Heart right ventricle (tissue), 16 donors: ENCODE measurements at places on chromosomes 13 and 19. TPM values are rescaled to one million over a fixed set of nuclear protein-coding genes. Genes with fewer than 3 reads are reported as not detected.

DNA sequence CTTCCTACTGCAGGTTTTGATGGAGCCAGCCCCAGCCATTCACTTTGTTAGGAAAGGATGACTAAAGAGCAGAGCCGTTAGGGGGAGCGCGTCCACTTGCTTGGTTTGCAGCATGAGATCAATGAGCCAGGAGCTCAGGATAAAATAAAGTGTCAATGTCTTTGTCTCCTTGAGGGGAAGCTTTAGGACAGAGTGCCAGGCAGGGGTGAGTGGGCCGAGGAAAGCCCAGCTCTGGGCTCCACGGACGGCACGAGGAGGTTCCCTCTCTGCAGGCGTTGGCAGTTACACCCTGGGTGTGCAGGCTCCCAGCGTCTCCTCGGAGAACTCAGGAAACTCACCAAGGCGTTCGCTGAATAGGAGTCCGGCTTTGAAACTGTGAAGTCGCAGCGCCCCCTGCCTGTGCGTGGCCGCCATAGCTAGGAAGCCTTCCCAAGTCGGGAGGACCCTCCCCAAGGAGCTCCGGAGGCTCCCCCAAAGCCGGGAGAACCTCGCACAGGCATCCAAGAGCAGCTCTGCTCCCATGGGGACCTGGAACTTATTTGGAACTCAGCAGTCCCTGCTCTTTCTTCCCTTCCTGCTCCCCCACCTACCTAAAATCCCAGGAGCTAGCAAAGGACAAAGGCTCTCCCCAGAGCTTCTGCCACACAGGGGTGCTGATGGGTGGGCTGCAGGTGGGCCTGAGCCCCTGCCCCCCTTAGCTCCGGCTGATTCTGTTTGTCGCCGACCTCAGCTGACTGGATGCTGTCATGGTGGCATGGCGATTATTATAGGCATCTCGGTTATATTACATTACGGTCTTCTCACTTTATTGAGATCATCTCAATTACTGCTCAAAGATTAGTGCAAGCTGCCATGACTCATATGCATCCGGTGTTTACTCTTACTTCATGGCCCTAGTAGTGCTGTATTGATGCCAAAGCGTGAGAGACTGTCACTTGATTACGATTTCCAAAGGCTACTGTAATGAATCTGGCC, 34.4 kb downstream of the GSX1 start:
- no peak overlapping the region for H3K4me3 ChIP-seq
- no peaks in the 10 kb centered on the region for H3K4me1 ChIP-seq
- H3K36me3 ChIP-seq = no peaks in the 10 kb centered on the region

The DCUN1D2 gene
- 280 TPM for total RNA-seq

The ZNF296 gene
- not detected for total RNA-seq

The BEST2 gene
- total RNA-seq = not detected
